Mammary epithelial cell (primary cell): ENCODE measurements at places on chromosomes 12 and 14. TPM values are rescaled to one million over a fixed set of nuclear protein-coding genes. Genes with fewer than 3 reads are reported as not detected.

Gene KRT79
- not detected for total RNA-seq

Gene VRTN
- total RNA-seq: not detected

Gene NGB
- total RNA-seq: not detected in 2 replicates

Gene FAM181A
- 0.17 TPM for total RNA-seq

Gene DNAH10
- 0.96 and 1.1 TPM in 2 replicates for total RNA-seq

Gene SRRM4
- not detected for total RNA-seq

Gene SERPINA9
- total RNA-seq: not detected

Gene FOXN4
- not detected for total RNA-seq

Gene DPY19L2
- 1.3 TPM for total RNA-seq

Gene HVCN1
- total RNA-seq: not detected in 2 replicates

Gene PPP1R1A
- total RNA-seq: not detected

Gene OTOGL
- total RNA-seq: not detected in 2 replicates

Gene HOXC4
- total RNA-seq: 0.83 TPM

Gene AKAP5
- 0.21 and 0.28 TPM in 2 replicates for total RNA-seq

Gene PTPN21
- total RNA-seq: 18.1 and 22.8 TPM in 2 replicates

Gene TC2N
- 21.1 and 29.6 TPM in 2 replicates for total RNA-seq

Gene CLMN
- 64.3 and 81.5 TPM in 2 replicates for total RNA-seq

Gene PKP2
- total RNA-seq: 42.3 and 43.2 TPM in 2 replicates

Gene LTA4H
- total RNA-seq: 110 TPM

Gene TTC8
- 23.8 and 29.9 TPM in 2 replicates for total RNA-seq

Gene CLEC7A
- total RNA-seq: not detected in 2 replicates

Gene SDR9C7
- total RNA-seq: 0.17 TPM

Gene ENDOU
- total RNA-seq: not detected

Gene BEGAIN
- 6.8 TPM for total RNA-seq

Gene LIN7A
- under 0.01 TPM for total RNA-seq

Gene INHBC
- 0.14 TPM in 1 of 2 replicates, not detected in the other for total RNA-seq

Gene SLC7A8
- 25.3 TPM for total RNA-seq

Gene MYH6
- not detected for total RNA-seq

Gene IQSEC3
- not detected in 2 replicates for total RNA-seq

Gene GZMB
- not detected for total RNA-seq

Gene TAS2R20
- 1.4 and 1.7 TPM in 2 replicates for total RNA-seq

Gene ETFRF1
- total RNA-seq: 19.0 TPM

Gene SLC17A8
- not detected for total RNA-seq

Gene KRT85
- total RNA-seq: not detected in 2 replicates

Gene FGFR1OP2
- 33.3 and 39.8 TPM in 2 replicates for total RNA-seq

Gene DPF3
- total RNA-seq: 1.8 TPM

Gene SERPINA5
- not detected in 2 replicates for total RNA-seq

Gene SLC35E3
- total RNA-seq: 7.9 and 12.4 TPM in 2 replicates

Gene TGFB3
- total RNA-seq: 0.91 and 2.5 TPM in 2 replicates

Gene WSCD2
- total RNA-seq: 0.33 TPM

Gene KLHL42
- total RNA-seq: 29.2 and 35.0 TPM in 2 replicates

Gene ZNF891
- 1.0 and 1.1 TPM in 2 replicates for total RNA-seq
